ENCODE measurements at places on chromosomes 3 and 15.

- no peak for DNase-seq
Measured at GRCh38 chr15:47806008-47806407, 88.7 kb downstream of the SEMA6D start.

DNA sequence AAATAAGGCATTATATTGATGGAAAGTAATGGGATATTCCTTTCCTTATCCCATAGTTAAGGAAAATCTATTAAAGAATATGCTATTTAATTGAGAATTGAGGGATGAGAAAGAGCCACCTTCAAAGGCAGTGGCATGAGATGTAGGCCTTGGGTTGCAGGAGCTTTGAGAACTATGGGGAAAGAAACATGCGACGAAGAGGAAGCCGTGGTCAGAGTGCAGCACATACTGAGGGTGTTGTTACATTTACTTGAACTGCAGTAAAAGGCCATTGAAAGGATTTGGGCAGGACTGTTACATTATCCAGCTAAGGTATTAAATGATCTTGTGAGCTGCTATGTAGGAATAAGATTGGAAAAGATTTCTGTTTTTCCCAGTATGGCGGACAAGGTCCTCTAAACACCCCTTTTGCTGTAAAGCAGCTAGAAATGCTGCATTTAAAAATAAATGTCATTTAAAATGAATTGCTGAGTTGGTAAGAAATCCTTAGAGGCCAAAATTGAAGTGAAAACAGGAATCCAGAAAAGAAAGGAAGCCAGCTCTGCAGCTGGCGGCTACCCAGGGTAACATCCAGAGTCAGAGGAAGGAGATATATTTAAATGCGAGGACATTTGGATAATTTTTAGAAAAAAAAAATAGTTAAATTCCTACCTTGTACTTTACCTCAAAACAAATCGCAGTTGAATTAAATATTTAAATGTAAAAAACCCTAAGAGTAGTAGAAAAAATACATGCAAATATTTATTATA is 61.7 kb downstream of the IL1RAP start:
- no peak for DNase-seq

- DNase-seq: no peak
Measured at GRCh38 chr3:184800349-184800930, 11.5 kb upstream of the VPS8 start.

GRCh38 chr3:156762631-156763185 is 63.4 kb upstream of the LEKR1 start:
- DNase-seq: no peak

- no peak for DNase-seq
Measured at GRCh38 chr15:32903591-32904290, 185.9 kb downstream of the GREM1 start.

- DNase-seq: no peak
Measured at GRCh38 chr3:79517766-79518413, 249.9 kb downstream of the ROBO1 start.

DNA sequence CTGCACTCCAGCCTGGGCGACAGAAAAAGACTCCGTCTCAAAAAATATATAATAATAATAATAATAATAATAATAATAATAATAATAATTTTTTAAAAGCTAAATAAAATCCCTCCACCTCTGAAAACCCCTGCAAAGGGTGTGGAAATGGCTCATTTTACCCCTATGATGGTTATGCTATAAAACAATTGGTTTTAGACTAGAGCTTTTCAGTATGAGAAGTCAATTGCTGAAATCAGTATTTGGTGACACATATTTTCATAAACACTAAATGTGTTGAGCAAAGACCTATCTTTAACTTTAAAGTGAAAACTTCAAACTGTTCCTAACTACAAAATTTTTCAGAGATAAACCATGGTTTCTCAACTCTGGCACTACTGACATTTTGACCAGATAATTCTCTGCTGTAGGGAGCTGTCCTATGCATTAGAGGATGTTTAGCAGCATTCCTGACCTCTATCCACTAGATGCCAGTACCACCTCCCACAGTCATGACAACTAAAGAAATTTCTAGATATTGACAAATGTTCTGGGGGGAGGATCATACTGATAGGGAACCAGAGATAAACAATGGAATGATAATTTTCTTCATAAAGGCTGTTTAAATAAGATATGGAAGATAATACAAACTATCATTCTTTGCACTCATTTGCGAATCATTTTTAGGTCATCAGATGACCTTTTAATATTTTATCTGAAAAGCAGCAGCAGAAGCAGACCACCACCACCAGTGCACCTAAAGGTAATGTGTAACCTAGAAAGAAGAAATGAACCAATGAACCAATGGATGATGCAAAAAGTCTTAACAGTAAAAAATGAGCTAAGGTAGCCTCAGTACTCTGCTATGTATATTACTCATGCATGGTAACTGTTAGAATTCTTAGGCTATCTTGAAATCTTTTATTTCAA is 13.8 kb downstream of the PTPN9 start:
- DNase-seq: no peak

- no peak for DNase-seq
Measured at GRCh38 chr15:70348226-70348543, 250.5 kb upstream of the TLE3 start.

DNA sequence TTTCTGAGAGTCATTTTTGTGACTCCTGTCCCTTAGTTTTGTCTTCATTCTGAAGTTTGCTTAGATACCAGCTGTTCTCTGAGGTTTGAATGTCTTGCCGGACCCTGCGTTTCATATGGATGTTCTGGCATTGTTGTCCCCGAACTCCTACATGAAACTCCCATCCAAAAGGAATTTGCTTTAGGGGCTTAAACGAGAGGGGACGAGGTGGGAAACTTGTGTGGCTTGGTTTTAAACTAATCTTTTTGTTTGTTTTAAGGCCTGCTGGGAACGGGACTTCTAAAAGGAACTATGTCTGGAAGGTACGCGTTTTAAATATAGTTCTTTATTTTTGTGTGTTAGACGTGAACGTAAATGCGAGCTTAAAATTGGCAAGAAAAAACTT is 679 bp downstream of the RPL35A start:
- DNase-seq: no peak

DNA sequence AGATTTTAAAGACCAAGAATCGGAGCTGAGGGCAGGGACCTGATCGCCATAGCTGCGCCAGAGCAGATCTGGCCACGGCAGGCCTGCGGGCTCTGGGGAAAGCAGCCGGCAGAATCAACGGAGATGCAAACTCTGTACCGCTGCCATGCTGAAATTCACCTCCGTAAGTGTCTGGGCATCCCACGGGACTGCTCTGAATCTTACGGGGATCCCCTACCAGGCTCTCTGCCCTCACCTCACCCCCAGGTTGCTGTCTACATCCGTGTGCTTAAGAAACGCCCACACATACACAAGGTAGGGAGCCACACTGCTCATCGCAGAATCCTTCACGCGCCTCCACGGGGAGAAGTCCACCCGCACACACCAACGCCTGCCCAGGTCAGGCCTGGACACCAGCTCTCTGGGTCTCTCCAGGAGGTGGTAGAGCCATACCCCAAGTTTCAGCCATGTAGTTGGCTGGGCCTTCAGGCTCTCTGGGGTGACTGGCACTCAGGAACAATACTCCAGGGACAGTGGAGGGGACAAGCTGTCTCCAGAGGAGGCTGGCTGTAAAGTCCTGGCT is 33.5 kb downstream of the FAM174B start:
- DNase-seq: no peak

DNA sequence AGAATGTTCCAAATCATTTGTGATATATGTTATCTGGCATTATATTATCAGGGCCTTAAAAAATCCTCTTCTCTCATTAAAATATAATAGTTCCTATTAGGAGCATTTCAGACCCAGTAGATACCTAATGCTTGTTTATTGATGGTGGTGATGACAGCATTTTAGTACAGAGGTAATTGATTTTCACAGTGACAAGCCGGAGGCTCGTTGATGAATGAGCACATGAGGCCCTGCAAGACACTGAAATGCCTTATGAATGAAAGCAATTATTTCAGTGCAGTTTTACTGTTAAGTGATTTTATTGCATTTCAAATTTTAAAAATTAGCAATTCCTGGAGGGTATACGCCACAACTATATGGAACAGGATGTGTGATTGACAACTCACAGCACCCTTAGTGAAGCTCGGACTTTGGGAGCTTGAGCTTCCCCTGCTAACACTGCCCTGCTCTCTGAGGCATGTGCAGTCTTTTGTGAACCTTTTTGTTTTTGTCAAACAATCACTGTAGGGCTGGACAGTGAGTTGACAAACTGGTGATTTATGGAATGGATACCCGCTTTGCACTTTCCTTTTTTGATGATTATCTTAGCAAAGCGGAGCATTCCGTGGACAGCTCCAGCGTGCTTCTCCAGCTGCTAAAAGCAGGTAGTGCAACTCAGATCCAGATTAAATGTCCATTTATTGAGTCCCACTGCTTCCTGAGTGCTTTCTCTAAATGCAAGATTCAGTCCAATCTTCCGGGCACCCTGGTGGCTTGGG is 187.0 kb upstream of the ATP10A start:
- DNase-seq: no peak
